Activated naive CD8-positive, alpha-beta T cell treated with anti-CD3 and anti-CD28 coated beads, Interleukin-2, amount 50 U/mL, for 16 hours (primary cell): ENCODE measurements at places on chromosomes 5 and 9.

- DNase-seq: no peak
These were observed 100.7 kb upstream of the TUT7 start for GRCh38 chr9:86454701-86455615.

DNA sequence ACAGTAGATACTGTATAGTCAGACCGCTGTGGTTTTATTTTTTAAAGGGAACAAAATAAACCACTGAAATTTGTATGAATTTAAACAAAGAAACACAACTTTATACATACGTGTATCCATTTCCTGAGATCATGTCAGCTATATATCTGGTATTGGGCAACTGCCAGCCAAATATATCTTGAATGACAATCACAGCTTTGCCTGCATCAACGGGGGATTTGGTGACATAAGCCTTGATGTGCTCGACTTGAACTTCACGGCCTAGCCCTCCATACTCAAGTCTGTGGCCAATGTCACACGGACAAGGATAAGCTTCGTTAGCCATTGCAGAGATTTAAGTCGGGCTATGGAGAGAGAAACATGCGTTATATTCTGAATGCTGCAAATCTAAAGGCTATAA is 17.3 kb downstream of the CMBL start:
- DNase-seq: no peak

DNA sequence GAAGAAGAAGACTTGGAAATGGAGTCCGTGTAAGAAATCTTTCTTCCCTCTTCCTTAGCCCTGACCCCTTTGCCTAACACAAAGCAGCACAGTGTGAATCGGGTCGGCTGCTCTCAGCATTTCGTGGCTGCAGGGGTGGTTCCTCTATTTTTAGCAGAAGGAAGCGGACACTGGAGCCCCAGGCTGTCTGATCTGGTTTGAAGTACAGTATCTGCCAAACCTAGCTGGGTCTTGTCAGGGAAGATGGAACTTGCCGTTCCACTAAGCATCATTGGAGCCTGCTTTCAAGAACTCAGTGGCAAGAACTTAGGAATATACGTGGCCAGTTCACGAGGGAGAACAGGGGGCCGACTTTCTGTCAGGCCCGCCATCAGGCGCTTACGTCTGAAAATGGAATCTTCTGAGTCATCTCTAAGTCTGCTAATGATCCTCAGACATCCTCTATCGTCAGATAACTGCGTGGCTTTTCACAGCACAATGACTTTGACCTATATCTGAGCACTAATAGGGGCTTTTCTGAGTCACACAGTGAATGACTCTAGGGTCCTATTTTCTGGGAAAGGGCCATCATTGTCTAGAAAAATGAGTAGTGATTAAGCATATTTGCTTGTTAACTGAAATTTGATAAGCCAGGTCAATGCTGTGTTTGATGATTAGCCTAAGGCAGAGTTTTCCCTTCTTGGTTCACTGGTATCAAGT is 43.3 kb upstream of the NCS1 start:
- DNase-seq: no peak

- no peak for DNase-seq
These were observed 315.6 kb downstream of the MTRR start for GRCh38 chr5:8184455-8185063.

- DNase-seq: no peak
These were observed 321.6 kb downstream of the CEMIP2 start for GRCh38 chr9:71446473-71447411.

DNA sequence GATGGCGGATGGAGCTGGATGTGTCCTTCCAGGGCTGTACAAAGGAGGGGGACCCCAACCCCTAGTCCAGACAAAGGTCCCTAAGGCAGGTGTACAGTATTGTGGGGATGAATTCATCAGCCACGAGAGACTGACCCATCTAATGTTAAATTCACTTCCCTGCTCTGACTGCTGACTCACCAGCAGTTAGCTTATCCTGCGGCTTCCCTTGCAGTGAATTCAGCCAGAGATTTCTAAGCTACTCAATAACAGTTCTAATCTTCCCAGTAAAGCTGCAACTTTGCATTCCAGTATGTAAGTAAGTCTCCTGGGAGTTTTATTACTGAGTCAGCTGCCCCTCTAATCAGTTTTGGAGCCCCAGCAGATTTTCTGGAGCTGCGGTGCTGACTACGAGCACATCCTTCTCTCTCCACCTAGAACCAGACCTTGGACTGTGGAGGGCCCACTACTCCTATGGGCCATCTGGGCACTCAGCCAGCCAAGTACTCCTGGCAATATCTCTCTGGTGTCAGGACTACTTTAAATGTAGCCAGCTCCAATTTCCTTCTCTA is 16.1 kb downstream of the B4GALT1 start:
- DNase-seq: no peak

GRCh38 chr9:93955981-93956784 is 1.0 kb upstream of the BARX1 start:
- DNase-seq: no peak

- no peak for DNase-seq
These were observed 100.4 kb upstream of the FAM174A start for GRCh38 chr5:100434815-100435214.

DNA sequence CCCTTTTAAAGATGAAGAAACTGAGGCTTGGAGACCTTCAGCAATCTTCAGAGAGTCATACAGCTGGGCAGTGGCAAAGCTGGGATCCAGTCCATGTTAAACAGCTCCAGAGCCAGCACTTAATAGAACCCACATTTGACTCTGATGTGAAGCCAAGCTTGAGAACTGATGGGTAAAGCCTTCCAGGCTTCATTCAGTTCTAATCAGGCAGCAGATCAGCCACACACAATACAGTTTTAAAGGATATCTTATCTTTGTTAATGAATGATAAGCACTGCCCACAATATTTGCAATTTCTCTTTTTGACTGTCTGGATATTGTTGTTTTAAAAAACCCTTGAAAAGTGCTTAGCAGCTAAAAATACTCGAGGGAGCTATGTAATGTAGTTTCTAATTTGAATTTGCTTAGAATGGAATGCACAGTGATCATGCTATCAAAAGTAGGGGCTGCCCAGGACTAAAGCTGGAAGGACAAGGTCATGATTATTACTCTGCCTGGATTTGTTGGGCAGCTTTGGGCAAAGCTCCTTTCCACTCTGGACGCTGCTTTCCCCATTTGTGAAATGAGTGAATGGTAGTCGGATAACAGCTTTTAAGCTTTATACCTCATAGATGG is 31.3 kb upstream of the HTR4 start:
- no peak for DNase-seq

GRCh38 chr5:7434914-7435313 is 39.0 kb downstream of the ADCY2 start:
- DNase-seq: no peak

DNA sequence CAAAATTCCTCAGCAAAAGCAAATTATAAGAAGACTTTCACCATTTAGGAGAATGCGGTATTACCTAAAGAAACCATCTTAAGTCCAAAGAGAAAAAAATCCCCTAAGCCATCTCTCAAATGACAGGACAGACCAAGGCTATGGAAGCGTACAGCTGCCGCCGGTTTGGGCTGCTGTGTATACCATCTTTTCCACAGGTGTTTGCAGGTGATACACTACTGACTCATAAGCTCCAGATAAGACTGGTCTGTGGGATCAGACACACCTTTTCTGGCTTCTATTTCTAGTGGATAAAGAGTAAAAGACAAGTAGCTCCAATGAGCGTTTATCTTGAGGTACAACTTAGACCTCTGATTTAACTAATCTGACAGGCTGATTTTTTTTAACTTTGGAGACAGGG is 7.7 kb downstream of the CDKN2AIPNL start:
- DNase-seq: no peak

GRCh38 chr9:108345826-108346225 is 510.0 kb downstream of the ACTL7B start:
- DNase-seq: no peak

- DNase-seq: no peak
These were observed 22.1 kb downstream of the SARDH start for GRCh38 chr9:133715866-133716563.

DNA sequence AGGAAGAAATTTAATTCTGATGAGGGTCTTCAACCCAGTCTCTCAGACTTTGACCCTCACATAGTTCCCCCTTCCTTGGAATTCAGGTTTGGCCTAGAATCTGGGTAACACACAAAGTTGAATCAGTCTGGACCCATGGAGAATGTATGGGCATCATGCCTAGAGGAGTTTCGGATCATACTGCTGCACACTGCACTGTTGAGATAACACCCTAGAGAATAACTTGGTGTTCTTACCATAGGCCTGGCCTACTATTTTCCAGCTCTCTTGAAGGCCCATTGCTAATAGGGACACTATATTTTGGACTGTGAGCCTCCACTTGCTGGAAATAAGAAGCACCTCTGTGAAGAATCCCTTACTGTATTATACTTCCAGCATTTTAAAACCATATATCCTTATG is 413.5 kb downstream of the PLK2 start:
- DNase-seq: no peak
